Hepatic stellate cell (primary cell): ENCODE measurements at places on chromosomes 16 and 17.

- DNase-seq, result no peak
Measured at GRCh38 chr17:8855477-8856204, 11.8 kb downstream of the PIK3R6 start.

- no peak for DNase-seq
Measured at GRCh38 chr17:48720266-48721008, 1.9 kb downstream of the PRAC1 start.

GRCh38 chr16:49527611-49528010 lies 154.0 kb downstream of the C16orf78 start:
- no peak for DNase-seq

DNA sequence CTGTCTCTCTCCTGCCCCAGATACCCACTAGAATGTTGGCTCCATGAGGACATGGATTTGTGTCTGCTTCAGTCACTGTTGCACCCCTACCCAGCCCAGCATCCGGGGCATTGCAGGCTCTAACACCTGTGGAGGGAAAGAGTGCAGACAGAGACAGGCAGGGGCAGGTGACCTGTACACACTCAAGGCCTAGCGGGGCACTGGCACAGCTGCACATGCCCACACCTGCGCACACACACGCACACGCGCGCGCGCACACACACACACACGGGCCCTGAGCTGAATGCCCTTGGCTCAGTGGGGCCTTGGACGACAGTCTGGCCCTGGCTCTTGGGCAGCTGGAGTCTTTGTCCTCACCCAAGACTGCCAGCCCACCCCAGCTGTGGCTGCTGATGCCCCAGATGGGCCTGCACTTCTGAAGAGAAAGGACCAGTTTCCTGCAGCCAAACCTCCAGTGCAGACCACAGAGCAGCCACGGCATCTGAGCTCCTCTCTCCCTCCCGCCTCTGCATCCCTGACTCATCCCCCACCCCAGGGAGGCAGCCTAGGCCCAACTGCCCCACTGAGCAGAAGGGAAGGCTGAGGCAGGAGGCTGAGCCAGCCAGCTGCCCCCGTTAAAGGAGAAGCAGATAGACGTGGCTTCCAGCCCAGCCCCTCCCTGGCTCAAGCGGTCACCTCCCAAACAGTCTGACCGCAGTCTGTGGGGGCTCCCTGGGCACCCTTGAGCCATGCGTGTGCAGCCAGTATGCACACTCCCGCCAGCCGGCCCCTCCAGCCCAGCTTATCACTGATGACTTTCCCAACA lies 12.3 kb upstream of the RAI1 start:
- no peak for DNase-seq

GRCh38 chr17:82880620-82881323 lies 41.0 kb upstream of the ZNF750 start:
- no peak for DNase-seq

DNA sequence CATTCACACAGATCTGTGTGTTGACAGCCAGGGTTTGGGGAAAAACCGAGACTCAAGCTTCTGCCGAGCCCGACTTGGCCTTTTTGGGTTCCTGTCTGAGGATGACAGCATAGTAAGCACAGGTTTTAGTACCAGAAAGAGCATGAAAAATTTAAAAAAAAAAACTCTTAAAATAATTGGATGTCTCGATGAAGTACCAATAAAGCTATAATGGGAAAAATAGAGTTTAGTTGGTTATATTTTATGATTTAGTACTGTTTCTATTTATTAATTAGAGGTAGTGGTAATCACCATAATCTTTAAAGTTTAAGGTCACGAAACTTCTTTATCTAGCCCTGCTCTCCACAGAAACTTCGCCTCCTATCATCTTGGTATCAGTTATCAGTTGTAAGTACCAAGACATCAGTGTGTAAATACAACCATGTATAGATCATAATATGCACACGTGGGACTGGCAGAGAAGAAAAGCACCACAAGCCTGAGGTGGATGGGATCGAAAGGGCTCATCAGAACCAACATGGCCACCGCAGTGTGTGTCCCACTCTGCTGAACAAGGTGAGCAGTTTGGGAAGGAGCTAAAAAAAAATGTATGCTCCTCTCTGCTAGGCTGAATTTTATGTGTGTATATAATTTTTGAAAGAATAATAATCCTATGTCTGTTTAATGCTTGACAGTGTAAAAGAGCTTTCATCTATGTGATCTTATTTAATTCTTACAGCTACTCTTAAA lies 14.4 kb upstream of the EEF2K start:
- no peak for DNase-seq

DNA sequence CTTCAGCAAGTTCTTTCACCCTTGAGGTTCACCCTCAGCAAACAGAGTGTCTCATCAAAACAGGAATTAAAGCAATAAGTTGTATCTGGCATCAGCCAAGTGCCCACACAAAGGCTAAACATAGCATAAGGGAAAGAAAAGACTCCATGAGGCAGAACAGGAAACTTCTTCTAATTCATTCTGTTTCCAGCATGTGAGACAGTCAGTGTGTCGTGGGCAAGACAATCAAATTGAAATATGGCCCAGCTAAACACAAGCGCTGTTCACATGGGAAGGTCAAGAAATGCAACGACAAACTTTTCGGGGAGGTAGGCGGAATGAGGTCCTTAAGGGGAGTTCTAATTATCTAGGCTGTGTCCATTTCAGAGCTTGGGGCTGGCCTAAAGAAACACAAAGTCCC lies 393.4 kb downstream of the HAPSTR1 start:
- no peak for DNase-seq

- DNase-seq, result no peak
Measured at GRCh38 chr17:4483012-4483840, 15.5 kb upstream of the SPNS2 start.

GRCh38 chr17:81694810-81695209 lies 8.4 kb upstream of the MRPL12 start:
- DNase-seq, result no peak

DNA sequence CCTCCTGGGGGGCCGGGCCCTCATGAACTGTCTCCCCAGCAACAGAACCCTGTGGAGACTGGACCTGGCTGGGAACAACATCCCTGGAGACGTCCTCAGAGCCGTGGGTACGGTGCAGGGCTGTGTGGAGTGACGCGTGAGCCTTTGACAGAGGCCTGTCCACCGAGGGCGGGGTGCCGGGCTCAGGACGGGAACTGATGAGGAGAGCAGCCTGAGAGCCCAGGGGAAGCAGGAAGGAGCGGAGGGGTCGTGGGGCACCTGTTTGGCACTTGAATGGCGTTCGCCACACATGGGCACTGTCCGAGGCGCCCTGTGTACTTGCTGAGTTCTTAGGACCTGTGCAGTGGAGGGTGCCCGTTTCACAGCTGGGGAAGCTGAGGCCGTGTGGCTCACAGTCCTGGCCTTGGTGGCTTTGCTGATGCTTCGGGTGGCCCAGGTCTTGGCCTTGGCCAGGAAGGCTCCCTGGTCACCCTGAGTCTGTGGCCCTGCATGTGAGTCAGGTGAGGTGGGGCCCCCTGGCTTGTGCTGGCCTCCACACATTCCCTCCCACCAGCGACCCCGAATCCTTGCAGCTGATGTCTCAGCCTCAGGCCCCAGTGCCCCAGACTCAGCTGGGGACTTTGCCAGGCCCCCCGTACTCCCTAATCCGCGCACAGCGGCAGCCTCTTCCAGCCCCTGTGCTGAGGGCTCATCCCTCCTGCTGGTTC lies 2.4 kb downstream of the LRRC45 start:
- no peak for DNase-seq

GRCh38 chr16:56910654-56911539 lies 21.0 kb upstream of the HERPUD1 start:
- DNase-seq, result peak; percentile 63

- DNase-seq, result peak; percentile 84
Measured at GRCh38 chr17:32161506-32162365, 19.4 kb downstream of the RHOT1 start.

DNA sequence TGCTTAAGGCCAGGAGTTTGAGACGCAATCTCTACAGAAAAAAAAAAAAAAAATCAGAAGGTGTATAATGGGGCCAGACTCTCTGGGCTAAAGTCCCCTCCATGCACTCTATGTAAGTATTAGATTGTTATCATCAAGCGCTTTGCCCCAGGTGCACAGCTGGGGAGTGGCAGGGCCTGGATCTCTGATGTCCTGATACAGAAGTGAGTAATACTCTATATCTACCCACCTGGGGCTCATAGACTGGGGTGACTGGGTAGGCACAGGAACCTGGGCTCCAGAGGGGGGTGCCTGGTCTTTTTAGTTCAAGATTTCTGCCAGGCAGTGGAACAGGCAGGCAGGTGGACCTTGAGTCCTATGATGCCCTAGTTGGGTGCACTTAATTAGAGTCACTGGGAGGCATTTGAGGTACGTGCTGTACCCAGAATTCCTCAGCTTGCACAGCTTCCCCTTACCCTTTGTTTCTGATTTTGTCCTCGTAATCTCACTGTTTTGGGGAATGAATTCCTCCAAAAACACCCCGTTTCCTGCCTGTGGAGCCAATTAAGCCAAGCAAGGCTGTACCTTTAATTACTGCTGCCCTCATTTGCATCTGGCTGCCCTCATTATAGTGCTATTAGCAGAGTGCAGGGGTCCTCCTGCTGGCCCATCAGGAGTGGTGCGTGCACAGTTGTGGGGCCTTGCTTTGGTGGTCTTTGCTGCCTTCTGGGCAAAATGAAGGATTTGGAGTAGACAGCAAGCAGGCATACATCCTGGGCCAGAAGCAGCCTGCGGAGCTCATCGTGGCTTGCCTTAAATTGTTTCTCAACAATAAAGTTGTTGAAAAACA lies 239.0 kb downstream of the SNX29 start:
- DNase-seq, result no peak

DNA sequence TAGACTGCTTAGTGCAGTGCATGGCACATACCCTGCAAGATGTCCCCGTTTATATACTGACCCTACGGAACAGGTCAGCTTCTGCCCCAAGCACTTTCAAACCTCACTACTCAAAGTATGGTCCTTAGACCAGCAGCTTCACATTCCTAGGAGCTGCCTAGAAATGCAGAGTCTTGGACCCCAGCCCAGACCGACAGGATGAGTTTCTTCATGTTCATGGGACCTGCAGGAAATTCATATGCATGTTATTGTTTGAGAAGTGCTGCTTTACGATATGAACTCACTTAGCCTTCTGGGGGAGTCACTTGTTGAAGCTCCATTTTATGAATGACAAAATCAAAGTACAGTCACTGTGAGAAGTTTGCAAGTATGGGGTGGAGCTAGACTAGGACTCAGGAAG lies 82.6 kb downstream of the DYNLRB2 start:
- DNase-seq, result no peak
